ENCODE measurements at places on chromosomes 3 and 15. TPM values are rescaled to one million over a fixed set of nuclear protein-coding genes. Genes with fewer than 3 reads are reported as not detected.
A peak's percentile ranks its signal among the peaks of the same experiment; 100 is the strongest.

ARRDC4 gene
- total RNA-seq: 67.0 TPM

TRIM42 gene
- not detected for total RNA-seq

BUB1B gene
- 1.8 TPM for total RNA-seq

SLCO3A1 gene
- 4.7 TPM for total RNA-seq

PLCL2 gene
- 24.1 TPM for total RNA-seq

ZNF621 gene
- total RNA-seq: 6.7 TPM

PPM1L gene
- 27.2 TPM for total RNA-seq

CHL1 gene
- 9.9 TPM for total RNA-seq

ASB14 gene
- total RNA-seq: not detected

SLC38A3 gene
- not detected for total RNA-seq

GRCh38 chr15:45777781-45778180, 143.0 kb downstream of the SQOR start:
- H3K36me3 ChIP-seq: no peaks in the 10 kb centered on the region
- no peak for DNase-seq
- no peak overlapping the region for H3K4me3 ChIP-seq

- H3K36me3 ChIP-seq: no peaks in the 10 kb centered on the region
- no peaks in the 10 kb centered on the region for H3K4me1 ChIP-seq
- no peaks in the 10 kb centered on the region for H3K27me3 ChIP-seq
- DNase-seq: no peak
- no peak overlapping the region for H3K4me3 ChIP-seq
- H3K27ac ChIP-seq: no peak overlapping the region
Observed at GRCh38 chr3:147483578-147483977, 74.4 kb downstream of the ZIC1 start.

GRCh38 chr3:128283421-128283820, 130.1 kb downstream of the EEFSEC start:
- H3K27ac ChIP-seq: no peak overlapping the region
- no peaks in the 10 kb centered on the region for H3K27me3 ChIP-seq
- no peak for DNase-seq
- no peak overlapping the region for H3K4me3 ChIP-seq
- H3K36me3 ChIP-seq: peaks cover 4% of the 10 kb centered on the region

GRCh38 chr15:90838139-90838538, 30.2 kb upstream of the FURIN start:
- H3K4me3 ChIP-seq: no peak overlapping the region
- H3K4me1 ChIP-seq: peaks cover 28% of the 10 kb centered on the region
- no peaks in the 10 kb centered on the region for H3K36me3 ChIP-seq
- no peaks in the 10 kb centered on the region for H3K27me3 ChIP-seq
- DNase-seq: peak; percentile 75

- H3K36me3 ChIP-seq: peaks cover 5% of the 10 kb centered on the region
- DNase-seq: no peak
- H3K27me3 ChIP-seq: no peaks in the 10 kb centered on the region
- no peak overlapping the region for H3K27ac ChIP-seq
Observed at GRCh38 chr3:105844704-105845103, 24.1 kb downstream of the CBLB start.

DNA sequence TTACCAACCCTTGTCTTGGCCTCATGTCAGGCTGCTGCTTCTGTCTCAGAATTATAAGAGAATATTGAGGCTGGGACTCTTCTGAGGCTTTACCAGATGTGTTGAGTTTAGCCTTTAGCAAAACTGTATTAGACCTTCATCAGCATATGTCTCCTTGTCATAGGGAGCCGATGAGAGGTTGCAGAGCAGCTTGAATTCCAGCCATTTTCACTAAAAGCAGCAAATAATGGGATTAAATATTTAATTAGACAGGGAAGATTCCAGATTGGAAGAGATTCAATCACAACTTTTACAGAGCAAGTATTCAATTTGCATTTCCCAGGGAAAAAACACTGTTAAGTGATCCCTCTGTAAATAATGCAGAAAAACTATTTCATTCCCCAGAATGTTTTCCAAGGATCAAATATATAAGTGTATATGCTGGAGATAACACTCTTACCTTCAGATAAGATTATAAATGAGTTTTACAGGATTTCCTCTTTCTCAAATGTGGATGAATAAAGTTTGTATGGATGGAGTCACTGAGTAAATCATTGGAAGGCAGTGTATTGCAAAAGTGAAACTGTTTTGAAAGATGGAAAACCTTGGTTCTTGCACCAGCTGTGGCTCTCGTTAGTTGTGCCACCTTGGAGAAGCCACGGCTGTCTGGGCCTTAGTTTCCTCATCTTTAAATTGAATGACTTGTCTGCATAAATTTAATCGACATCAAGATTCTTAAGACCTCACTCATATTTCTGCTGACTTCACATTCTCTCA, 466.4 kb upstream of the SGO1 start:
- no peak overlapping the region for H3K4me3 ChIP-seq
- H3K4me1 ChIP-seq: no peaks in the 10 kb centered on the region
- no peak for DNase-seq

GRCh38 chr3:138781012-138781470, 53.7 kb downstream of the PIK3CB start:
- no peak overlapping the region for H3K4me3 ChIP-seq
- DNase-seq: peak; percentile 22
- H3K27me3 ChIP-seq: no peaks in the 10 kb centered on the region
- H3K27ac ChIP-seq: no peak overlapping the region

DNA sequence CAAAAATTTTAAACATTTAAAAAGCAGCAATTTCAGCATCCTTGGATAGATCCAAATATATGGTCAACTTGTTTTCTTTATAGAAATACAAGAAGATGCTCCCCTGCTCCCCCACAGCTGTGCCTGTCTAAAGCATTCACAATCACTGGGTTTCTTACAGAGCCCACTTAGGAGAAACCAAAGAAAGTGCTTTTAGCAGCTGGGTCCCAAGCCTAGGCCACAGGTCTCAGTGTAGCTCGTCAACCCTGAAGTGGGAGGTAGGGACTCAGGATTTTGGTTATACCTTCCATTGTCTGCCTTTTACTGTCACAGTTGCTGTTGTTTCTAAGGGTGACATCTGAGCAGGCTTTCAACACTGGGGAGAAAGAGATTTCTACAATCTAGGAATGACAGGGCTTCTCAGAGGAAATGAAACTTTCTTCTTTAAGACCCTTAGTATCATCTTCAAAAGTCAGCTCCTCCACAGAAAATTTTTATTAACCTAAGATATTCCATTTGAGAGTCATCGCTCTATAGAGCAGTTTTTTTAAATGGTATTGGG, 199.3 kb upstream of the CMC1 start:
- H3K4me3 ChIP-seq: no peak overlapping the region
- H3K27ac ChIP-seq: no peak overlapping the region
- H3K27me3 ChIP-seq: no peaks in the 10 kb centered on the region
- no peaks in the 10 kb centered on the region for H3K4me1 ChIP-seq

DNA sequence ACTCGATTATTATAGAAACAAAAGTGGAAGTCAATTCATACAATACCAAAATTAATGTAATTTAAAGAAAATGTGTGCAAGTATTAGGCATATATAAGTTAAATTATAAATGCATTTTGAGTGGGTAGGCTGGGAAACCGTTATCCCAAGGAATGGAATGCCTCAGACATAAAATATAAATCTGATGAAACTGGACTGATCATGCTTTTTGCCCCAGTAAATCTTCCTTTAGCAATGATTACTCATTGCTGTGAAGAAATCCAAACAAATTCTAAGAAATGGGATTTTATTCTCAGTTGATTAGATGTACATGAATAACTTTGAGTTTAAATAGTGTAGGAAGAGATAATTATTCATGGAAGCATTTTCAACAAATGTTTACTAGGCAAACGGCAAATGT, 185.5 kb upstream of the KCNMB2 start:
- no peak for DNase-seq
- H3K27me3 ChIP-seq: no peaks in the 10 kb centered on the region
- no peaks in the 10 kb centered on the region for H3K36me3 ChIP-seq
- no peaks in the 10 kb centered on the region for H3K4me1 ChIP-seq
- no peak overlapping the region for H3K4me3 ChIP-seq

DNA sequence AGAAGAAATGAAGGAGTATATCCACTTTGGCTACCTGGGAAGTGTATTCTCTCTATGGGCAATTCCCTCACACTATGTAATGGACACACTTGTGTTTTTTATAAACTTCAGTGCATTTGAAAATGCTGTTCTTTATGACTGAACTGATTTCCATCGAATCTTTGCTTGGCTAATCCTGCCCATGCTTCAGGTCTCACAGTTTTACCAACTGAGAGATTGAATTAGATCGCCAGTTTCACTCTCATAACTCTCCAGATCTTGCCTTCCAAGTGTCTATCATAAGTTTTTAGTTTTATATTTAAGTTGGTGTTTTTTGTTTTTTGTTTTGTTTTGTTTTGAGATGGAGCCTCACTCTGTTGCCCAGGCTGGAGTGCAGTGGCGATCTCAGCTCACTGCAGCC, 73.5 kb upstream of the MBNL1 start:
- no peaks in the 10 kb centered on the region for H3K36me3 ChIP-seq
- no peaks in the 10 kb centered on the region for H3K27me3 ChIP-seq
- H3K4me1 ChIP-seq: peaks cover 64% of the 10 kb centered on the region
- peak overlapping the region; percentile 72 for H3K27ac ChIP-seq
- H3K4me3 ChIP-seq: no peak overlapping the region

DNA sequence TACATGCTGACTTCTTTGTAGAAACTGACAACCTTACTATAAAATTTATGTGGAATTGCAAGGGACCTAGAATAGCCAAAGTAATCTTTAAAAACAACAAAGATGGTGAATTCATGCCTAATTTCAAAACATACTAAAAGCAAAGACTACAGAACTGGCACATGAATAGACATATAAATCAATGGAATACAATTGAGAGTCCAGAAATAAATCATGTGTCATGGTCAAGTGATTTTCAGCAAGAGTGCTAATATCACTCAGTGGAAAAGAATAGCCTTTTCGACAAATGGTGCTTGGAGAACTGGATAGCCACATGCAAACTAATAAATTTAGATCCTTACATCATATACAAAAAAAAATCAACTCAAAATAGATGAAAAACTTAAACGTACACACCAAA, 8.7 kb downstream of the IMPG2 start:
- no peak for DNase-seq
- H3K27ac ChIP-seq: no peak overlapping the region
- no peaks in the 10 kb centered on the region for H3K4me1 ChIP-seq
- no peaks in the 10 kb centered on the region for H3K27me3 ChIP-seq
- no peak overlapping the region for H3K4me3 ChIP-seq

DNA sequence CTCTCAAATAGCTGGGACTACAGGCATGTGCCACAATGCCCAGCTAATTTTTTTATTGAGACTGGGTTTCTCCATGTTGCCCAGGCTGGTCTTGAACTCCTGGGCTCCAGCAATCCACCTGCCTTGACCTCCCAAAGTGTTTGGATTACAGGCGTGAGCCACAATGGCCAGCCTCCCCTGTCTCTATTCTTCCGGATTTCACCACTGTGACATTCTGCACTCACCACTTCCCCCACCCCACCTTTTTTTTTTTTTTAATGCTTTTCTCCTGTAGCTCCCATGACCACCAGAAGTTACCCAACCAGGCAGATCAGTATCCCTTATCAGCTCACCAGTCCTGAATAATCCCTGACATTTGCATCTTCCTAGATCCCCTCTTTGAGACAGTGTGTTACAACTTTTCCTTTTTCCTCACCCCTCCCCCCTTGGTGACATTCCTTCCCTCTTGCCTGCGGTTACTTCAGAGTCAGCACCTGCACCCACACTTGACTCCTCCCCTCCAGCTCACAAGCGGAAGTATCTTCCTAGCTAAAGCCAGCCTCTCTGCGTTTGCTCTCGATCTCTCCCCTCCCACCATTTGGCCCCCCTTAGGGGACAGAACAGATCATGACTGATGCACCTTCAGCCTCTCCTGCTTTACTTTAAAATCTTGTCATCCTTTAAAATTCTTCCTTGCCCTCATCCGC, 13.5 kb upstream of the ZNF592 start:
- no peaks in the 10 kb centered on the region for H3K36me3 ChIP-seq
- peak; percentile 75 for DNase-seq
- H3K27ac ChIP-seq: peak overlapping the region; percentile 55
- no peak overlapping the region for H3K4me3 ChIP-seq
- H3K27me3 ChIP-seq: no peaks in the 10 kb centered on the region

DNA sequence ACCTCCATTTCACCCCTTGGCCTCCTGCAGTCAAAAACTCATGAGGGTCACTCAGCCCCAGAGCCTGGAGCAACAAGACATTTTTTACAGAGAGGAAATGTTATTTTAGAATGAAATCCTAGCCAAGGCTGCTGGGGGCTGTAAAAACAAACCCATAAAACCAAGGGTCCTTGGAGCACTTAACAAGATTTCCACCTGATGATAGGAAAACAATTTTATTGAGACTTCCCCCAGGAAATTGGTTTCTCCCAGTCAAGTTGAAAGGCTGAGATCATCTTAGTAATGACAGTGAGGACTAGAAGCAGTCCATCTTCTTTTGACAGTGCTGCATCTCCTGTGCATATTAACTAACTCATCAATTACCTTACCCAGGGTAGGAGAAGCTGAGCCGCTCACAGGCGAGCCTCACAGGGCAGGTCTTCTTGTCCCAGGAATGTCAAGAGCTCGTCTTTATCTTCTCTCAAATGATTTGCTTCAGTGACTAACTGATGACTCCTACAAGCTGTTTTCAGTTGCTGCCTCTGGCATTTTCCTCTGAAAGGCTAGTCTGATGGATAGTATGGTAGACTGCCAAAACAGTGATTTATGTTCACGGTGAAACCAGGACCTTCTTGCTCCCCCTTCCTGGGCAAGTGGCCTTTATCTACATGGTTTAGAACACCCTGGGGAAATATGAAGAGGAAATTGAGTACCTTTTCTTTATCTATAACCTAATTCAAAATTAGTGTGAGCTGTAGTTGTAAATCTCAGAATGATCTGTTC, 34.6 kb upstream of the AEN start:
- no peaks in the 10 kb centered on the region for H3K4me1 ChIP-seq
- H3K4me3 ChIP-seq: no peak overlapping the region
- no peak overlapping the region for H3K27ac ChIP-seq
- no peaks in the 10 kb centered on the region for H3K27me3 ChIP-seq
- no peaks in the 10 kb centered on the region for H3K36me3 ChIP-seq

- peaks cover 9% of the 10 kb centered on the region for H3K4me1 ChIP-seq
- no peaks in the 10 kb centered on the region for H3K27me3 ChIP-seq
- no peak overlapping the region for H3K27ac ChIP-seq
- no peak overlapping the region for H3K4me3 ChIP-seq
Observed at GRCh38 chr3:157204431-157204830, 44.5 kb upstream of the CCNL1 start.

DNA sequence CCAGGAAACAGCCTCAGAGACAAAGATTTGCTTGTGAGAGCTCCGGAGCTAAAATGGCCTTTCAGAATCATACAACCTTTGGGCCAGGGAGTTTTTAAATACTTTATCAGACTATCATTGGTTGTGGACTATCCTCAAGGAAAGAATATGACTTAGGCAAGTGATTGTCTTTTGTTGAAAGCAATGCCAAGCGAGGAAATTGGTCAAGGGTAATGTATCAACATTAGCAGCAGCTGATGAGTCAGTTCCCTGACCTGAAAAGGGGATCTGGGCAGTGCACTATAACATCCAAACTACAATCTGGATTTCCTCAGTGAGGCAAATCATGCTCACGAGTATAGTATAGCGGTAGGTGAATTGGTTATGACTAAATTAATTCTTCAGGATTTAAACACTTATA, 303.6 kb downstream of the LSAMP start:
- H3K4me3 ChIP-seq: no peak overlapping the region
- H3K27ac ChIP-seq: no peak overlapping the region
- no peaks in the 10 kb centered on the region for H3K4me1 ChIP-seq
- H3K36me3 ChIP-seq: no peaks in the 10 kb centered on the region
- H3K27me3 ChIP-seq: no peaks in the 10 kb centered on the region
- no peak for DNase-seq

GRCh38 chr3:173096994-173097785, 43.8 kb downstream of the SPATA16 start:
- H3K27me3 ChIP-seq: no peaks in the 10 kb centered on the region
- no peaks in the 10 kb centered on the region for H3K4me1 ChIP-seq
- H3K4me3 ChIP-seq: no peak overlapping the region
- no peak overlapping the region for H3K27ac ChIP-seq
- no peaks in the 10 kb centered on the region for H3K36me3 ChIP-seq

Data from stomach (tissue), 19 donors.